ENCODE measurements at places on chromosomes 1 and 21.

GRCh38 chr1:223739366-223740037, 27.2 kb downstream of the CAPN2 start:
- no peak for DNase-seq

GRCh38 chr1:167714098-167714438, 7.7 kb upstream of the MPZL1 start:
- DNase-seq, result peak; percentile 90

- no peak for DNase-seq
Observed at GRCh38 chr1:175503538-175503937, 239.9 kb downstream of the TNR start.

GRCh38 chr1:92447033-92447681, 39.6 kb downstream of the GFI1 start:
- DNase-seq, result no peak

- DNase-seq, result peak; percentile 69
Observed at GRCh38 chr1:33143698-33144097, 38.1 kb downstream of the TRIM62 start.

DNA sequence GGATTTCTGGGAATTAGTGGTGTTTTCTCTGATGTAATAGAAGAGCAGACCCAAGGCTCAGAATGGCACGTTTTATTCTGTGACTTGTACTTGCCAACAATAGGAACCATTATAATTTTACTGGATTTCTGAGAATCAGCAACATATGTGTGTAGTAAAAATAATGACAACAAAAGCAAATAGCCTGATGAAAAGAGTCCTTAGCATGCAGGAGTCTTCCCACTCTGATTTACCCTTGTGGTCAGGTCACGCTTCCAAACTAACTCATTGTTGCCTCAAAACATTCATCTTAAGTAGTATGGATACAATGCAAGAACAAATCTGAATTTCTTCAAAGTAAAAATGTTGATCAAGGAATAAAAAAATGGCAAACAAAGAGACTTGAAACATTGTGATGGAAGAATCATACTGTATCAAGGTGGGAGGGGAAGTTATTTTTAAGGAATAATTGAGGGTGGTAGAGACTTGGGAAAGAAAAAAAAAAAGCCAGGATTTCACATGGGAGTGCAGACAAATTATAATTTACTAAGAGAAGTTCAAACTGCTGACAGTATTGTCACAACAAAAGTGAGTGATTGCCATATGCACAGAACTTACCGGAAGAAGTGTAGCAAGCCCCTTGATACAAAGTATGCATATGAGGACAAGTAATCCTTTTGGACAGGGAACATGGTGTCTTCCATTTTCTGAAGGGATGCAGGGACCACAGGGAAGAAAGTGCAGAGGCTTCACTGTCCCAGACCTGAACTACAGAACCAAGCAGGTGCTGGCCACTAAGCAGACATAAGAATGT, 31.2 kb upstream of the RGL1 start:
- DNase-seq, result peak; percentile 60

DNA sequence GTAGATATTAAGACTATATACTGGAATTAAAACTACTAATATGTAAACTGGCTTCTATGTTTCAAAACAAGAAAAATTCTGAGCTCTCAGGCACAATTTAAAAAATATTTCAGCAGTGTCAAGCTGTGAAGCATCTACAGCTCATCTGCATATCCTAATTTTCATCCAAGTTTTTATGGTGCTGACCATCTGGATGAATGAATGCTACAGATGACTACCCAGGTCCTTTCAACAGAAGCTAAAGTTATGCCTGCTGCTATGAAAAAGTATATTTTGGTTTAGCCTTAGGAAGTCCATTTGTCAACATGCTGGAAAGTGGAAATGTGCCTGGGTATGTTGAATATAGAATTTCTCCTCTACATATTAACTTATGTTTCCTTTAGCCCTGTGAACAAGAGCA, 206.9 kb downstream of the NEGR1 start:
- DNase-seq, result no peak

- no peak for DNase-seq
Observed at GRCh38 chr1:14222086-14222485, 376.4 kb upstream of the KAZN start.

DNA sequence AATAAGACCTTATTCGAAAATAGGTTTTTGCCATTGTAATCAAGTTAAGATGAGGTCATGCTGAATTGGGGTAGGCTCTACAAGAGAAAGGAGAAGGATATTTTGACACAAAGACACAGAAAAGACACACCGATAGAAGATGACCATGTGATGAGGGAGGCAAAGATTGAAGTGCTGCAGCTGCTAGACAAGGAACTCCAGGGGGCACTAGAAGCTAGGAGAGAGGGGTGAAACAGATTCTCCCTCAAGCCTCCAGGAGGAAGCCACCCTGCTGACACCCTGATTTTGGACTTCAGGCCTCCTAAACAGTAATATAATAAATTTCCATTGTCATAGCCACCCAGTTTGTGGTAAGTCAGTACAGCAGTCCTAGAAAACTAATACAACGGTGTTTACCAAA, 506.8 kb upstream of the CAMK1G start:
- peak; percentile 10 for DNase-seq

DNA sequence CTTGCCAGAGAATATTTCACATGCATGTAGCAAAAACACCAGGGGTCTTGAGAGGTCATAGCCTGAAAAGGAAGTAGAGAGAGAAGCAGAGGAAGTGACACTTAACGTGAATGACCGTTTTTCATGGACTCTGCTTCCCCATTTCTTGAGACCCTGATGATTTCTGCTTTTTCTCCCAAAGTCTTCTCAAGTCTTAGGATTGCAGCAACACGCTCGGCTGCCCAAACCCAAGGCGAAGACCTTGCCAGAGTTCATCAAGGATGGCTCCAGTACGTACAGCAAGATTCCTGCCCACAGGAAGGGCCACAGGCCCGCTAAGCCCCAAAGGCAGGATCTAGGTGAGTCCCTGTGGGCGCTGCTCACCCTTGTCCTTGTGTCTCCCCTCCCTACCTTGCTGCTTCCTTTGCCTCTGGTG, 12.8 kb downstream of the THEMIS2 start:
- DNase-seq, result no peak

GRCh38 chr1:230957580-230957989, 21.1 kb downstream of the TTC13 start:
- DNase-seq, result no peak

GRCh38 chr1:43610339-43610738, 39.6 kb upstream of the KDM4A start:
- DNase-seq, result no peak

DNA sequence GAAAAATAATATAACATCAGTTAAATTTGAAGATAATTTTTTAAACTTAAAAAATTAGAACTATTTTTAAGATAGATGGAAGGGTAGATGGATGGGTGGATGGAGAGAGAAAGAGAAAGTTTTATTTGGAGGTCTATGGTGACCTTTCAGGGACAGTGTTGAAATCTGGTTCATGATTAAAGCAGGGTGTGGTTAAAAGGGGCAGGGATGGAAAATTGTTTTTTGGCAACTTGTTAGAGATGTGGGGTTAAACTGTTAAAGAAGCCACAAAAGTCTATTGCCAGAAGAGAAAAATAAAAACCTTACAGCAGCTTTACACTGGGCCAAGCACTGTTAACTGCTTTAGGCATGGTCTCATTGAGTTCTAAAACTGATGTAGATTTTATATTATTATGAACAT, 134.9 kb upstream of the GORAB start:
- DNase-seq, result no peak

DNA sequence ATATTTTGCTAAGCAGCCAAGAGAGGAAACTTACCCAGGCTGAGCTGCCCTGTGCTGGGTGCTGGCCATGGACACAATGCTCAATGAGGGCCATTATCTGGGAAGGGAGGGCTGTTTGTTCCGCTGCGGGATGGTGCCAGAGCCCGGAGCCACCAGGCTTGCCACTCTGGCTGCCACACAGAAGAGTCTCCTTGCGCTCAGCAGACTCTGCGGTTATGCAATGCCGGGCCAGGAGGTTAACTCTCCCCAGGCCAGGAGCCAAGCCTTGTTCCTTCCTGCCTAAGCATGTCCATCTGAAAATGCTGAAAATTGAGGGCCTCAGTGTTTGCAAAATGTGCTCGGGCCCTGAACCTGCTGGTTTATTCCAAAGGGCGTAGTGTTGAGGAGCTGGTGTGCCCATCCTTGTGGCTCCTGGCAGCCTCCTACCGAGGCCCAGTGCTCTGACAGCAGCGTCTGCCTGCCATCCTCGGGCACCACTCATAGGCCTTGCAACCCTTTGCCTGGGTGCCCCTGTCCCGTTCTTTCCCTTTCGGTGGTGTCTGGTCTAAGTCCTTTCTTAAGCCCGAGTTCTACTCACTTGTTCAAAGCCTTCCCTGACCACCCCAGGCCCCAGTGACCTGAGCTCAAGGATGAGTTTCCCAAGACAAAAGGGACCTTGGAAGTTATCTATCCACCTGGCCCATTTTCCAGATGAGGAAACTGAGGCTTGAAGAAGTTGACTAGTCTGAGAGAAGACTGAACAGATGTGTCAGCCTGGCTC, 133.8 kb upstream of the EDN2 start:
- peak; percentile 74 for DNase-seq
